ENCODE measurements at places on chromosomes 3 and 15.

DNA sequence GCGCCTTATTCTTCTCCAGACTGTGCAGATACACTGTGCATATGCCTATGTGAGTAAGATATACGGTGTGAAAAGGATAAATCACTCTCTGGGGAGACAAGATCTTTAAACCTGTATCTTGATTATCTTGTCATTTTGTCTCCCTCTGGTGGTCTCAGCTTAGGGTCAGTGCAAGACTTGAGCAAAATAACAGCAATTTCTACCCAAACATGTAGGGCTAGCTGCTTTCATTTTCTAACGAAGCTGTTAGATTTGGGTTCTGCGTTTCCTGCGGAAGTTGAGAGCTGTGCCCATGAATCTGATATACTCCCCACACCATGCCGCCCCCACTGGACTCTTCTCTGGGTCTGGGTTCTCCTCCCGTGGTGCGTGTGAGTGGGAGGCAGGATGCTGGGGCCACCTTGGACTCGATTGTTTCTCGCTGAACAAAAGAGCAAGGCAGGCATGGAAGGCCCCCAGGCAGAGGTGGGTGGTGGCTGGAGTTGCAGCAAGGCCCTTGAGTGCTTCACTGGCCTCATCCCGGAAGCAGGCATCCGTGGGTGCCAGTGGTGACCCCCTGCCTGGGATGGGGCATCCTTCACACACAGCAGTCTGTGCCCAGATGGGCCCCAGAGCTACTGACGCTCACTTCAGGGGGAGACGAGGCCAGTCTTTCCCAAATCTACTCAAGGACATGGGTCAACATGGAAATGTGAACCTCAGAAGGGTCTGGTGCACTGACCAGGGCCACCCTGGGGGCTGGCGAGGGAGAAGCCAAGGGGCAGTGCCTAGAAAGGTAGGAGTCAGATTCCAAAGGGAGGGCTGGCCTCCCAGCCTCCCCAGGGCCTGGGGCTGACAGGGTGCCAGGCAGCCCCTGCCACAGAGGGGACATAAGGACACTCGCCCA lies 179.6 kb downstream of the NSMCE3 start:
- DNase-seq: peak; percentile 16

GRCh38 chr15:88690331-88690730 lies 51.5 kb downstream of the ISG20 start:
- DNase-seq: peak; percentile 34

DNA sequence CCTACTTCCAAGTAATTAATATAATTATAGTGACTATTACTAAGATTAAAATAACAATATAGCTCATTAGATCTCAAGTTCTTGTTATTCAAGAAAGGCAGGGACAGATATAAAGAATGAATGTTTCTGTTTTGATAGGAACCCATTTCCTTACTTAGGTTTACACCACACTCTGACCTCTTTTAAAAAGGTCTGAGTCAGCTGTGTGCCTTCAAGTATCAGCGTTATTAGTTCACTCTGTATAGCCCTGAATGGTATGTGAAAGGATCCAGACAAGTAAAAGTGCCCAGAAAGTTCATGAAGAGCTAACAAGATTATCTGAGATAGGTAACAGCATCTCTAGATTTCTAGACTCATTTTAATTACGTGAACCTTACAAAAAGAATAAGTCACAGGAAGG lies 28.9 kb downstream of the PDCD10 start:
- DNase-seq: peak; percentile 33

GRCh38 chr15:74917676-74918075 lies 11.0 kb upstream of the FAM219B start:
- peak; percentile 16 for DNase-seq

- no peak for DNase-seq
These were observed 386.9 kb upstream of the CNTN3 start for GRCh38 chr3:75001330-75001729.

DNA sequence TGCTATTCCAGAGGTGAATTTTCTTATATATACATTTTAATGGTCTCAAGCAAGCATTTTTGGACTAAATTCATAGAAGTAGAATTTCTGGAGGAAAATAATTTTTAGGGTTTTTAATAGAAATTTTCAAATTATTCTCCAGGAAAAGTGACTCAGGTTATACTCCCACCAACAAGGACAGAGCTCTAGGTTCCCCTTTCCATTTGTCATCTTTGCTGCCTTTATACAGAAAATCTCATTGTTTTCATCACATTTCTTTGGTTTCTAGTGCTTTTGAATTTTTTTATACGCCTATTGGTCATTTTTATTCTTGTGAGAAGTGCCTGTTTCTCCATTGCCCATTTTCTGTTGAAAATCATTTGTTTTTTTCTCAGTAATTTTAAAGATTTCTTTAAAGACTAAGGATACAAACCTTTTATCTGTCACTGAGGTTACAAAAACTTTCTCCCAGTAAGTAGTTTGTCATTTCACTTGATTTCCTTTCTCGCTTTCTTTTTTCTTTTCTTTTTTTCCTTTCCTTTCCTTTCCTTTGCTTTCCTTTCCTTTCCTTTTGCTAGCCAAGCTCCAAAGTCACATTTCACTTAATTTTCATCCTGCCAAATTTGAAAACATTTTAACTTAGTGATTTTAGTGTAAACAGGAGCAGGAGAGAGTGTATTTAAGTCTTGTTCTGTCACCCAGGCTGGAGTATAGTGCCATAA lies 77.1 kb upstream of the CHRNB4 start:
- DNase-seq: no peak

DNA sequence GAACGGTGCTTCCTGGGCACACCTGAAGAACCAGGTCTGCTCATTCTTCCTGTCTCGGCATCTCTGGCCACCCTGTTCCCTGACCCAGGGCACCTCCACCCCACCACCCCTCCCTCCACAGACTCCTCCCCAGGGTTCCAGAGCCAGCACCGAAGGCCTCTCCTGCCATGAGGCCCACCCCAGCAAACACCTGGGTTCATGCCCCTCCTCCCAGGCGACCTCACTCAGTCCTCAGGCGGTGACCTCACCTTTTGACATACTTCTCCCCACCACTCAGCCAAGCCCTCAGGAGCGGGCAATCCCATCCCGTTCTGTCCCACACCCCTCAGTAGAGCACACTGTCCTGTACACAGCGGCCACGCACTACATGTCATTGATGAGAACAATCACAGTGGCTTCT lies 72.3 kb downstream of the RPN1 start:
- DNase-seq: no peak

GRCh38 chr3:71442652-71443042 lies 140.9 kb downstream of the FOXP1 start:
- DNase-seq: no peak

DNA sequence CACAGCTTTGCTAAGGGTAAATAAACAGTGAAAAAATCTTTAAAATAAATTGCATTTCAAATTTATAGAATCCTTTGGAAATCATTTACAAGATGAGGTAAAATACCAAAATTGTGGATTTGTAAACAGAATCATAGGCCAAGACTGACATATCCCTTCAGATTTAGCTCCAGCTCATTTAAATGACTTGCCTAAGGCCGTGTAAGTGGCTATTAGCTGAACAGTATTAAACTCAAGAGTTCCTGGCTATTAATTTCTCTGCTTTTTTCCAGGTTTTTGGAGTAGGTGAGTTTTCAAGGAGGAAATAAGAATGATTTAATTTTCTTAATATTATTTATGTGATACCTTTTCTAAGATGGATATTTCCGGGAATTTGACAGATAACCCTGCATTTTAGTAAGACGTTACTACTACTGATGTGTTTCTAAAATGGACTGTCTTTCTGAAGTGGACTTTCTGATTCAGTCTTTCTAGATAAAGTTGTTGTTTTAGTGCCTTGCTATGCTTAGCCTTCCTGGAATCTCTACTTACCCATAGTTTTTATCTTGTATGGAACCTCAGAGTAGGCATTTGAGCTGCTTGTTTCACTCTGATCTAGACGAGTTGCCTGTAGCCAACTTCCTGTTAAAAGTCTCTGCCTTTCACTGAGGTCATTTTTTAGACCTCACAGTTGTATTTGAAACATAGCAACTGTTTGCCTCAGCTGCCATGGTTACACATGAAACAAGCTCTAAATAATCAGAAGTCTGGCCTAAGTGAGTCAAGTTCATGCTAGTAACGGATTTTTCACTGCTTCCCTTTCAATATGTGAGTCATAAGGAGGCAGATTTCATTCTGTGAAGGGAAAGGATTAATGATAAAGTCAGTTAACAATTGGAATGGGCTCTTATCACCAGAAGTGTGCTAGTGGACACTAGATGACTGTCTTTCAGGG lies 127.0 kb downstream of the KLHL25 start:
- DNase-seq: peak; percentile 99

DNA sequence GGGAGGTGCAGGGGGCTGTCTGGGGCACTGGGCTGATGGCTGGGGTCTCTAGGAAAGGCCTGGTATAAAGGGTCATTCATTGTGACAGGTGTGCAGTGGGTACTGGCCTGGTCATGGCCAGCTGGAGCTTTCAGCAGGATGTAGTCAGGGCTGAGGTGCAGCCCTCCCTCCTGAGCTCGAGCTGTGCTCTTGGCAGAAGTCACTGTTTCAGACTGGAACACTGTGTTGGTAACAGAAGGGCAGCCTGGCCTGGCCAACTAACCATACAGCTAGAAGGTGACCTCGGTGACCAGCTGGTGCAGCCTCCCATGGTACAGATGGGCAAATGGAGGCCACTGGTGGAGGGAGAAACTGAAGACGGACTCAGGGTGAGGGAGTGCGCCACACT lies 34.4 kb upstream of the LCTL start:
- no peak for DNase-seq

GRCh38 chr3:126340943-126341754 lies 16.1 kb downstream of the KLF15 start:
- no peak for DNase-seq

- DNase-seq: no peak
These were observed 220.7 kb upstream of the CADM2 start for GRCh38 chr3:84738086-84738485.

DNA sequence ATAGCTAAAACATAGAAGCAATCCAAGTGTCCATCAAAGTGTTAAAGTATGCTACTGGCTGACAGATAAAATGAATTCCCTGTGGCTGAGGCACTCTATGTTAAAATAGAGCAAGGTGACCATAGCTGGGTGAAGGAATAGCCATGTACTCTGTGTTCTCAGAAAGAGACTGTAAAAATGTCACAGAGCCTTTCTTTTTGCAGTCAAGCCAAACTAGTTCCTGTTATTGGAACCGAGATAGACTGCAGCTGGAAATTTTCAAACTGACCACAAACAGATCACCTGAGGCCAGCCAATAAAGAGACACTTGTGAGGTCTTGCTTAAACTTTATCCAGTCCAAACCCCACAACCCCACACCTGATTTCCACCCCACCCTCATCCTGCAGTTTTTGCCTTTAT lies 422.8 kb upstream of the NAALADL2 start:
- DNase-seq: no peak

DNA sequence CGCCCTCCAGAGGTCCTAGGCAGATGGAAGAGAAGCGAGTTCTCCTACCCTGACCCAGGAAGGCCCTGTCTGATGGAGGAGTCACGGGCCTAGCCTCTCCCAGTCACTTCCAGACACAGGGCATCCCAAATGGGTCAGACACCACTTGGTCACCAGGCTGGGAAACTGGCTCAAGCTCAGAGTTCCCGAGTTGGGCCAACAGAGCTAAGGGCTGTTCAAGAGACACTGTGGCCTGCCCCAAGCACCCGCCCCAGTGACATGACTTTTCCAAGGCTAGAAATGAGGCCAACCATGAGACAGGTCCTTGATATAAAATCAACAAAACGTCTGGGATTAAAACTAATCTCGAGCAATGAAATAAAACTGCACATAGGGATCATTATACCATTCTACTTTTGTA lies 113.8 kb downstream of the IQSEC1 start:
- no peak for DNase-seq

- DNase-seq: no peak
These were observed 2.5 kb downstream of the THSD4 start for GRCh38 chr15:71117714-71118305.

GRCh38 chr15:68564173-68564572 lies 14.6 kb upstream of the CORO2B start:
- no peak for DNase-seq

DNA sequence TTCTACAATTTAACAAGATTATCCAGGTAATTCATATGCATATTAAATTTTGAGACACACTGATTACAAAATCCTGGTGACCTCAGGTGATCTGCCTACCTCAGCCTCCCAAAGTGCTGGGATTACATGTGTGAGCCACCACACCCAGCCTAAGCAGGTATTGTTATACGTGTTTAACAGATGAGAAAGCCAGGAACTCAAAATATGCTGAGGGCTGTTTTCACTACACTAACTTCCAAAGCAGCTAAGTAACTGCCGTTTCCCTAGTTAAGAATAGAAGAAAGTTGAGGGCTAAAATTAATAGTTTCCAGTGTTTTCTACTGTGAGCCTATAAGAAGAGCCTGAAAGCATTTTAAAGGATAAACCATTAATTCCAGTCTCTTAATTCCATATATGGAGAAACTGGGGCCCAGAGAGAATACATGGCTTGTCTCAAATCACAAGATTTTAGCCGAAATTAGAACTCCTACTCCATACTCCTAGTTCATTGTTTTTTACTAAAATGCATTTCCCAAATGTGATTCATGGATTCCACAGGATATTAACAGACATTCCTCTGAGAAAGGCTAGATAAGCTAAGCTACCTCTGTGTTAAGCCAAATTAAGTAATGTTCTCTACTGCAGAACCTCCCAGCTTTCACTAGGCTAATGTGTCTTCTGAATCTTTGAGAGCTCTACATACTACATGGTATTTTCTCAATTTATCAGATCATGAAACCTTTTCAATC lies 17.0 kb upstream of the AVEN start:
- peak; percentile 94 for DNase-seq

GRCh38 chr15:67708500-67708899 lies 116.8 kb upstream of the SKOR1 start:
- no peak for DNase-seq

GRCh38 chr3:113018536-113019181 lies 27.9 kb downstream of the GTPBP8 start:
- peak; percentile 35 for DNase-seq

DNA sequence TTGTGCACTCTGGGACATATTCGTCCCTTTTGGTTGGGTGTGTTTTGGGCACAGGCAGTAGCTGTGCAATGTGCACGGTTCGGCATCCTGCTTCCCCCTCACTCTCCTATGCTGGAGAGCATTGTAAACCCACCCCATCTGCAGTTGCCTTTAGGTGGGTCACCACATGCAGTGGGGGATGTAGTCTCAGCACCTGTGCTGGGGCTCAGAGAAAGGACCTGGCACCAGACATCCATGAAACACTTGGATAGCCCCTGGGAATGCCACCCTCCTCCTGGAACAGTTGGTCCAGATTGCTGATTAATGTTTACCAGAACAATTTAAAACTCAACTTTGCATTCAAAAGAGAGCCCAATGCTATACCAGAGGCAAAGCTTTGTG lies 123.9 kb upstream of the MEF2A start:
- no peak for DNase-seq

- DNase-seq: no peak
These were observed 33.0 kb upstream of the LARS2 start for GRCh38 chr3:45355351-45355750.

- no peak for DNase-seq
These were observed 53.7 kb downstream of the TRIM42 start for GRCh38 chr3:140731440-140732119.

GRCh38 chr3:197505796-197506548 lies 49.8 kb downstream of the BDH1 start:
- DNase-seq: no peak

GRCh38 chr3:100042166-100042981 lies 71.9 kb downstream of the FILIP1L start:
- DNase-seq: peak; percentile 96
